ENCODE measurements at places on chromosomes 3 and 15.
A peak's percentile ranks its signal among the peaks of the same experiment; 100 is the strongest.

- no peak for DNase-seq
Measured at GRCh38 chr3:119588112-119588511, 8.8 kb downstream of the ADPRH start.

DNA sequence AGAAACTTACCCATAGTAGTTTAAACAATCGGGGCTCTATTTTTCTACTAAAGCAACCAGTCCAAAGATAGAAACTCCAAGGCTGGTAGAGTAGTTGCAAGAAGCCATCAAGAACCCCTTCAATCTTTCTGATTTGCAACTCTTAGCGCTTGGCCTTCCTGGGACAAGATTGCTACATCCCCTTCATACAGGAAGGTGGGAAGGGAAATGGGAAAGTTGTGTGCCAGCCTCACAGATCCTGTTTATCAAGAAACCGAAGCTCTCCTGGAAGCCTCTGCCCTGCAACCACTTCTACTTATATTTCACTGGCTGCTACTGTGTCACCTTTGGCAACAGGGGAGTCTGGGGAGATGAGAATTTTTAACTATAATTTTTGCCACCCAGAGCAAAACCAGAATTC, 46.2 kb downstream of the OSBPL10 start:
- DNase-seq, result no peak

GRCh38 chr3:52532517-52532837, 1.2 kb downstream of the NT5DC2 start:
- DNase-seq, result peak; percentile 15

DNA sequence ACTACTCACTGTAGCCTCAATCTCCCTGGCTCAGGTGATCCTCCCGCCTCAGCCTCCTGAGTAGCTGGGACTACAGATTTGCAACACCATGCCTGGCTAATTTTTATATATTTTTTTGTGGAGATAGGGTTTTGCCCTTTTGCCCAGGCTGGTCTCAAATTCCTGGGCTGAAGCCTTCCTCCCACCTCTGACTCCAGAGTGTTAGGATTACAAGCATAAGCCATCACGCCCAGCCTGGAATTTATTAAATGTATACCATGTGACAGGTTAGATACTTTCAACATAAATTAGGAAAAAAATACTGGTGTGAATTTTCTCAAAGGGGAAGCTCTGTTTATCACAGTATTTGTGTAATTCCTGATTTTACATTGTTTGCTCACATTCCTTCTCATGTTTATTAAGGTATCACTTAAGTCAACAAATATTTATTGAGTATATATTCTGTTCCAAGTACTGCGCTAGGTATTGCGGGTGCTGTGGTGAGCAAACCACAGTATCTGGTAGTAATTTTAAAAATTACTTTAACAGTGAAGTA, 24.8 kb downstream of the PPP4R2 start:
- DNase-seq, result no peak

GRCh38 chr3:182644790-182645433, 148.4 kb upstream of the ATP11B start:
- no peak for DNase-seq

GRCh38 chr3:60737633-60738399, 513.4 kb downstream of the FHIT start:
- no peak for DNase-seq

DNA sequence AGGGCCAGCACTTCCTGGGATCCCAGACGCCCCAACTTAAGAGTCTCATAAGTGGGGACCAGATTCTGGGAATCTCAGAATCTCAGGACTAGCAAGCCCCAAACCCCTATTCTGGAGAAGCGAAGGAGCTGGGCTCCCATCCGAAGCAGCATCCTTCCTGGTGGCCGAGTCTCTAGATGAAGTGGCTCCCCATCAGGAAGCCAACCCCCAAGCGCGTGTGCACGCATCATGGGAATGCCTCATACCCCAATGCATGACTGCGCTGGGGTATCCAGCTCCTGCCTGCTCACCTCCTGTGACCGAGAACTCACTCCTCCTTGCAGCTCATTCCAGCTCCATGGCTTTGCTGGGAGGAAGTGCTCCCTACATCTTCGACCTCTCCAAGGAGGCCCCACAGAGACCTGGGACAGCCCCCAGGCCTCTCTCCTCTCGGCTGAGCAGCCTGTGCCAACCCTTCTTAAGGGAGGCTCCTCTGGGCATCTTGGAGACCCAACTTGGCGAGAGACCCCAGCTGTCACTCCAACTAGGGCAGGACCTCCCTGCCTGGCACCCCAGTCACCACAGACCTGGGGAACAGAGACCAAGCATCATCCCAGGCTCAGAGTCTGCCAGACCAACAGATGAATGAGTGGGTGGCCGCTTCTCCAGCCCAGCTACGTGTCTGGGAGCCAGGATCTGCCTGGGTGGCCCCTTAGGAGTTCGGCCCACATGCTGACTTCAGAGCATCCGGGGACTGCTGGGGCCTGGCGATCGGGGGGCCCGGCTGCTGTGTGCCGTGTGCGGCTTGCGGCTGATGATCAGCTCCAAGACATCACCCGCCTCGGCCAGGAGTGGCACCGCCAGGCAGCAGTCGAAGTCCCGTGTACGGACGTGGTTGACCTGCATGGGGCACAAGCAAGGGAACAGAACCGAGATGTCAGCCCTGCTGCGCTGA, 46.9 kb downstream of the GRIP2 start:
- no peak for DNase-seq

- DNase-seq, result no peak
Measured at GRCh38 chr3:194300382-194300758, 50.8 kb downstream of the CPN2 start.

DNA sequence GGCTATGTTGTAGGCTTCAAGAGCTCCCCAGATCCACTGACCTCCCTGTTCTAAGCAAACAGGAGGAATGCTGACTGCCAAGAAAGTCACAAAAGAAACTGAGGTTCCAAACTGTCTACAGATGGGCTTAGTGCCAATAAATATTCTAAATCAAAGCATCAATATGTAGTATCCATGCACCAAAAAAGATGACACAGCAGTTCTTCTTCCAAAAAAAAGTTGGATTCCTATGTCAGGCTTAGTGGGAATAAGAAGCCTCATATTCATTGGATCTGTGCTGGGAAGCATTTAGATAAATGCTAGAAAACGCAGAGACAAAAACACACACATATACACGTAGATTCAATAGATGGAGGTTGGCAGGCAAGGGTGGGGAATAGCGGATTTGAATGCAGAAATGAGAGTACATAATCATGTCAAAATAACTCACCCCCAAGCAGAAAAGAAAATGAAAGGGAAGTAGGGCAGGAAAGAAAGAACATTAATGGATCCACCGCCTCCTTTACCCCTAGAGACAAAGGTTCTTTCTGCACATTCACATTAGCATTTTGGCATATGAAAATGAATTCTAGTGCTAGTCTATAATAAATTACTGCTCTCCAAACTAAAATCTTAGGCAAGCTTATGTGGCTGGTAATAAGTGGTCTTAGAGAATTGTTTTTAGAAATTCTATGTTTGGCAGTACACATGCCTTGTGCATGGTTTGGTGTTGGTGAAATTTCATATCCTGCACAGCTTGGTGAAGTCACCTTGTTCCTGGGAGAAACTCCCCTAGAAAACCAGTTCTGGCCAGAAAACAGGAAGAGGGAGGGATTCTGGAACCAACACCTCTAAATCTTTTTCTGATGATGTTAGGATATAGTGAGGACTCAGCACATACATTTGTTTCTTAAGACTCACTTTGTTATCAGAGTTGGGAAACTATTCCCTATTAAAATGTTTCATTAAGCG, 283.4 kb downstream of the LSAMP start:
- no peak for DNase-seq

DNA sequence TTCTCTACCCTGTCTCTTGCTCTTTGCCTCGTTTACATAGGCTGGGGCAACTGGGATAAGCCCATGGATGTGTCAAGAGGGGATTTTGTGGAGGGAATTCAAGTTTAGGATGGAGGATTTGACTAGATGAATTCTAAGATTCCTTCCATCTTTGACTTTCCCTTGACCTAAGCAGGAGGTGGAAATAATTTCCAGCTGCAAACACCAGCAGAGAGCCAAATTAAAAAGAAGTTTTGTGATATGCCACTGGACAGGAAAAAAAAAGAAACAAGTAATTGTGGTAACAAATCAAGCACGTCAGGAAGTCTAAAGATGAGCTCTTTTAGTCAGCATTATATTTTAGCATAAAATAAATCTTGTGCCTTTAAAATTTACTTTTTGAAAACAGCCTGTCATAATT, 49.8 kb downstream of the KCNMB2 start:
- DNase-seq, result no peak

DNA sequence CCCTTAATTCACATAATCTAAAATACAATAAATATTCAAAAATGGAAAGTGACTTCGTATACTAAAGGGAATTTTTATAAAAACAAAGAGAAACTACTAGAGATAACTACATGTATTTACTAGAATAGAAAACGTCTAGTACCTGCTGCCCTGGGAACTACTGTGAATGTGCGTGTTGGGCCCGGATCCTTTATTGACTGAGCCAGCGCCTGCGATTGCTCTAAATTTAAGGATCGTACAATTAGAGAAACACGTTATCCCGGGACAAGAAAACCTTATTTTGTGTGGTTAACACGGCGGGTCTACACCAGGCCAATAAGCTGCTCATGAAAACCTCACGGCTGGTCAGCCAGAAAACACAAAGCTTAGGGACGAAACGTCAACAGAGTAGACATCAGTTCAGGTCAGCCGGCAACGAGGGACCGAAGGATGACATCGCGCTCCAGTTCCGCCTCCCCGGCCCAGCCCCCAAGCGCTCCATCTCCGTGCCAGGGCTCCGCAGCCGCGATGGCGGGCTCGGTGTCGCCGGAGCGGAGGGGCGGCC, 555 bp downstream of the TM2D3 start:
- DNase-seq, result no peak

DNA sequence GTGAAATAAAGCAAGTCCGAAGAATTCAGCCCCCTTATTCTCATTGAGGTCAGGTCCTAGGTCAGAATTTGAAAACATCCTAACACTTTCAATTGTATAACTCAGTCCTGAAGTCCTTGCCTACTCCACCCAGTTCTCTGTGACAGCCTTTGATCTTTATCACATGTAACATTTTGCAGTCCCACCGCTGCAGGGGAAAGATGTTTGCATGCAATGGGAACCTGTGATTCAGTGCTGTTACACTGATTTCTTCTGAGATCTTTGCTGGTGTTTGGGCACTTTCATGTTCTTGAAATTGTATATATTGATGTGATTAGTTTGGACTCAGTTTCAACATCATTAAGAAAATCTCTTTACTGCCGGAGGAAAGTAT, 18.0 kb upstream of the SECISBP2L start:
- no peak for DNase-seq

Data from D721Med (cell line).